ENCODE measurements at places on chromosomes 6 and 20. TPM values are rescaled to one million over a fixed set of nuclear protein-coding genes. Genes with fewer than 3 reads are reported as not detected.

The CDH22 gene
- polyA plus RNA-seq: 0.77 TPM

The MRPL18 gene
- 132 TPM for polyA plus RNA-seq

The MDFI gene
- polyA plus RNA-seq: 0.44 TPM

The ETV7 gene
- polyA plus RNA-seq: 2.4 TPM

The C20orf141 gene
- not detected for polyA plus RNA-seq

The TRIM38 gene
- polyA plus RNA-seq: 8.9 TPM

The FAM209A gene
- polyA plus RNA-seq: 0.40 TPM

The DCDC2 gene
- polyA plus RNA-seq: 1.2 TPM

The PHACTR2 gene
- polyA plus RNA-seq: 40.3 TPM

The MEP1A gene
- polyA plus RNA-seq: not detected

The FAXC gene
- polyA plus RNA-seq: 2.0 TPM

The NHLRC1 gene
- 0.88 TPM for polyA plus RNA-seq

The HSD17B8 gene
- polyA plus RNA-seq: 18.9 TPM

The DDO gene
- 5.8 TPM for polyA plus RNA-seq
